ENCODE measurements at places on chromosomes 11 and 22. TPM values are rescaled to one million over a fixed set of nuclear protein-coding genes. Genes with fewer than 3 reads are reported as not detected.

The SYNGR1 gene
- total RNA-seq, result 9.0 TPM

The TPBGL gene
- not detected for total RNA-seq

The PRDM11 gene
- total RNA-seq, result 3.8 TPM

The MMP8 gene
- total RNA-seq, result not detected

The CALCB gene
- total RNA-seq, result not detected

The HBE1 gene
- not detected for total RNA-seq

The C11orf21 gene
- total RNA-seq, result not detected

The GTSE1 gene
- total RNA-seq, result 3.3 TPM

The CCDC15 gene
- total RNA-seq, result 1.7 TPM

The CNGA4 gene
- 0.06 TPM for total RNA-seq
